ENCODE measurements at places on chromosomes 7 and 10. TPM values are rescaled to one million over a fixed set of nuclear protein-coding genes. Genes with fewer than 3 reads are reported as not detected.

DNA sequence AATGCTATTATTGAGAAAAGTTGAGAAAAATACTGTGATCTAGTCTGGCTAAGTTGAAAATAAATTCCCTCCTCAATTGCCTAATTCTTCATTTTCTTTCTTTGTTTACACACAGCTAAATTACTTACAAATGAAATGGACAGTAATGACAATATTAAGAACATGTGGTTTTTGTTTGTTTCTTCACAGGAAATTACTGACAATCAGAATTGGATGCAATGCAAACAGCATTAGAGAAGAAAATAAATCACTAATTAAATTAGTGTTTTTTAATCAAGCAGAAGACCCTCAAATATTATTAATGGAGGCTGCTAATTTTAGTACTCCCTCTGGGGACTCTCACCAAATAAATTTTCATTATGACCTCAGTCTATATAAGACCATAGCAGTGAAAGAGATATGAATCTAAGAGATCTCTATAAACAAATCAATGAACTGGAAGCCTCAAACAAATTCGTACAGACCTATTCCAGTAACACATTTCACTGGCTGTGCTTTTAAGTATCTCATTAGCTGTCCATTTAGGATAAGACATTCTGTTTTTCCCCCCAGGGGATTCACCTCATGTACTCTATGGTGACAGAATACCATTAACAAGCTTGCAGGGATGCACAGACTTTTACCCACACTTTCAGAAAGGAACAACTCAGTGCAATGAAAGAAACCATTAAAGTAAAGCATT, 202.0 kb upstream of the DGKB start:
- no peak for DNase-seq

DNA sequence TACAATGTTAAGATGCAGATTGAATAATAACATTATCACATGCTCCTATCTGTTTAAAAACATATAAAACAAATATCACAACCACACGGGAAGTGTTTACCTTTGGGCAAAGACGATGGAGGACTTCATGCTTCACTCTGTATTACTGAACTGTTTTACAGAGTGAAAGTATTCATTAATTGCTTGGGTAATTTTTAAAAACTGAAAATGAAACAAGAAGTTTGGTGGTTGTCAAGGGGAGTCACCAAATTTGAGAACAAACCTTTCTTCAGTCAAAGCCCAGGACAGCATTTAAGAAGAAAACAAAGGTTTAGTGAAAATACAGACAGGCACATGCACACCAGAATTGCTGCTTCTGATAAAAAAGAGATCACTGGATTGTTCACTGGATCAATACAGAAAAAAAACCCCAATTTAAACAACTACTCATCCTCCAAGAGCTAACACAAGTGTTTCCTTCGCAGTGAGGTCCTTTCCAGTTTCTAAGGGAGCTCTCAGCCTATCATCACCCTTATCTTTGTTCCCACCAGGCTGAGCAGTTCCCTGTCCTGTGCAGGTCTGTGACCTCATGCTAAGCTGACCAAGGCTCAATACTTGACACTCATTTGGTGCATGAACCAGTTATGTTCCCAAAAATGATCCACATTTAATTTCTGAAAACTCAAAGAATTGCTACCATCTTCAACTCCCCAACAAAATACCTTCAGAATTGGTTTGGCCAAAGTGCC, 8.8 kb downstream of the PARP12 start:
- DNase-seq, result no peak

- DNase-seq, result no peak
Observed at GRCh38 chr7:93036807-93037206, 81.0 kb downstream of the SAMD9 start.

- no peak for DNase-seq
Observed at GRCh38 chr7:137305901-137306621, 37.5 kb downstream of the PTN start.

Gene DMTF1
- total RNA-seq, result 6.4 TPM

DNA sequence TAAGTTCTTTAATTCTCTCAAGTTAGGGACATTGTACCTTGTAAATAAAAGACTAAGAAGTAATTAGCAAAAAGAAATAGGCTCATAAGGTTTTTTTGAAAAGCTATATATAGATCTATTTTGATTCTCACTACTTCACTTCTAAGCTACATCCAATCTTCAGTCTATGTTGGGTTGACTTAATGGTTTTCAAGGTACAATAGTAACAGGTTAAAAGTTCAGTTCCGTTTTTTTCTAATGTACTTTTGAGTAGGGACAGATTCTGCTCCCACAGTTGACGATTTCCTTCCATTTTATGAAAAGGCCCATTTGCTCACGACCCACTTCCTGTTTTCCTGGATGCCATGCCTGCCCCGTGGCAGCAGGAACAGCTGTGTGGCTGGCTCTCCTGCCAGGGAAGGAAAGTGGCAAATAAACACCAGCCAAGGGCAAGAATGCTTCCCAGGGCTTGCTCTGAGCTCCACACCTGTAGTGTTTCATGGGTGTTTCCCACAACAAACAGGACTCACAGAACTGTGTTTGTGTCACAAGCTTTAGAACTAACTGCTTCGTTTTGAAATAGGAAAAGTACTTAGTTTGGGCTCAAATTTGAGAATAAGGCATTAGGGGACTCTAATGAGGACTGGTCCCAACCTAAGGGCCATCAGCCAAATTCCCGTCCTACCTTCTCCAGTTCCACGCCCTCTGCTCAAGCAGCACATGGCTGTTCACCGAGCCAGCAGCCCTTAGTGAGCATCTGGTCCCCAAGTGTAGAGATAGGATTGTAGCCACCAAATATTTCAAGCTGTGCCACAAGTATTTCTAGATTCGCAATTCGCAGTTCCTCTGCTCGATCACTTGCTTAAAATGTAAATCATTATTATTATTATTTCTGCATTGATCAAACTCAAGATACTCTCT, 240.7 kb downstream of the COBL start:
- DNase-seq, result no peak

Gene ASB10
- total RNA-seq, result not detected

- no peak for DNase-seq
Observed at GRCh38 chr7:142414135-142414534, 156.3 kb upstream of the PRSS58 start.

DNA sequence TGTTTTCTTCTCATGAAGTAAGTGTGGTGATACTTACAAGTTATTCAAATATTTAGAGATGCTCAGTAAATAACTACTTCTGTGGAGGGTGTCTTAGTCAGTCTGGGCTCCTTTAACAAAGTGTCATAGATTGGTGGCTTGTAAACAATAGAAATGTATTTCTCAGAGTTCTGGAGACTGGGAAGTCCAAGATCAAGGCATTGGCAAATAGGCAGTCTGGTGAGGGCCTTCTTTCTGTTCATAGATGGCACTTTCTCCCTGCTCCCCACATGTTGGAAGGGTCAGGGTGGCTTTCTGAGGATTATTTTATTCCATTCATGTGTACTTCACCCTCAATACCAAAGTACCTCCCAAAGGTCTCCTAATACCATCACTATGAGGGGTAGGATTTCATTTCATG, 18.4 kb downstream of the RPA3 start:
- DNase-seq, result no peak

DNA sequence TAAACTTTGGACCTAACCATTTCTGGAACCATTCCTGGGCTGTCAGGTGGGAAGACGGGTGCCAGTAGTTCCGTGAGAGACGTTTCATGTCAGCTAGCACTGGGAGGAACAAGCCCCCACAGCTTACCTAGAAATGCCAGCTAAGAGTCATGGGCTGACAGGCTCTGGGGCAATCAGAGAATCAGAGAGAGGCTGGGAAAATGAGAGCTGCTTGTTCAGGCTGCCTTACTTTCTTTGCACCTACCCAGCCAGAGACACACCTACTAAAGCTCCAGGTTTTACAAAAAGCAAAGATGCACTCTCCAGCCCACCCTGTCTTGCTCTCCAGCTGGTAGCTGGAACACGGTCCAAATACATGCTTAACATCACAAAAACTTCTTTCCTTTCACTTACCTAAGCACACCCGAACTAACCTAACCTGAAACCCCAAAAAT, 688 bp downstream of the PTN start:
- no peak for DNase-seq

- DNase-seq, result no peak
Observed at GRCh38 chr10:82683945-82684344, 809.0 kb downstream of the NRG3 start.

- DNase-seq, result no peak
Observed at GRCh38 chr10:16363741-16364140, 73.1 kb upstream of the PTER start.

Gene TMEM270
- total RNA-seq, result not detected

Gene NPTX2
- 40.5 TPM for total RNA-seq

GRCh38 chr7:7972922-7973594, 4.5 kb downstream of the GLCCI1 start:
- no peak for DNase-seq

Gene DYDC1
- not detected for total RNA-seq

DNA sequence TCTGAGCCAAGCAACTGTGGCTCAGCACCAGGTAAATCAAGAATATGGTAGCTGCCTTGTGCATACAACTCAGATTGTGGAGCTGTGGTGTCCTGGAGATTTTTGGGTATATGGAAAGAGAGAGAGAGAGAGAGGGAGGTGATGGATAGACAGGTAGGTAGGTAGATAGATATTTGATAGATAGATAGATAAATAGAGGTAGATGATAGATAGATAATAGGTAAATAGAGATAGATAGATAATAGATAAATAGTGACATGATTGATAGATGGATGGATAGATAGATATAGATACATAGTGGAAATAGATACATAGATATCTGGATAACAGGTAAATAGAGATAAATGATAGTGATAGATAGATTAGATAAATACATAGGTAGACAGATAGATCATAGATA, 206.3 kb downstream of the KLF6 start:
- DNase-seq, result no peak

Gene GOLGA7B
- total RNA-seq, result 5.1 TPM

Gene CREB3L2
- 3.5 TPM for total RNA-seq

- peak; percentile 69 for DNase-seq
Observed at GRCh38 chr10:133318494-133319127, 9.9 kb downstream of the ZNF511 start.

GRCh38 chr7:116621649-116622048, 50.3 kb upstream of the MET start:
- no peak for DNase-seq

DNA sequence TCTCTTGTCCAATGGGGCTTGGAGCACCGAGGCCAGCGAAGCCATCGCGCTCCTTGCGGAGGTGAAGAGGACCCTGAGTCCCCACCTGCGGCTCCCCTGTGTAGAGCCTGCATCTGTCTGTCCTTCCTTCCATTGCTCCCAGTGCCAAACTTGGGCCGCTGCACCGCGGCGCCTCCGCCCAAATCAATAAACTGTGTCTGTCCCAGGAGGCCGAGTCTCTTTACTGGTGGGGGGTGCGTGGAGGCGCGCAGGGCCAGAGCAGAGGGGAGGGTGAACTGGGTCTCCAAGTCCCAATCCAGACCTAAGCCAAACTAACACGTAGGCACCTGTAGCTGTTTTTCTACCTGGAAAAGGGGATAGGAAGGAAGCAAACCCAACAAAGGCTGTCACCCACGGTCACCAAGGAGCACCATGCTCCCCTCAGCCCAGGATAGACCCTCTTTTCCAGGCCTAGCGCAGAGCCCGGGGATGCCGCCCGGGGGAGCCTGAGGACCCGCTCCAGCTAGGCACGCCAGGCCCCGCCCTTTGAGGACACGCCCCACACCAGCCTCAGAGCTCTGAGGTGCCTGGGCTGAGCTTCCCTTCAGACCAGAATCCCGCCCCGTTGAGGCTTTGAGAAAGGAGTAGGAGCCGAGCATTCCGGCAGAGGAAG, 1.2 kb upstream of the CHAT start:
- no peak for DNase-seq

- DNase-seq, result no peak
Observed at GRCh38 chr10:132172091-132173066, 14.4 kb upstream of the DPYSL4 start.

GRCh38 chr7:93365341-93365740, 133.2 kb downstream of the VPS50 start:
- DNase-seq, result no peak

DNA sequence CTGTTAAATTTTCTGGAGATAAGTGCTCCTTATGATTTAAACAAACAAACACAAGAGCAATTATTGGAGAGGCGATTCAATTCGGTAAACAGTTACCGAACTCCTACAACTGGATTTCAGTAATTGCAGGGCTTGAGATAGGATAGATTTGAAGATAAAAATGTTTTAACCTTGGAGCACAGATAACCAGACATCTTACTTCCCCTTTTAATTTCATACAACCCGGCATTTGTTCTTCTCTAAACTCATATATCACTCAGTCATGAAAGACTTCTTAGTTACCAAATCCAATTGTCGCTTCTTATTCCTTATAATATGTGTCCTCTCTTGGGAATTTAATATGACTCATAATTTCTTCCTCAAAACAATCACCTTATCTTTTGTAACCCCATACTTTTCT, 235.9 kb upstream of the CSTF2T start:
- no peak for DNase-seq

DNA sequence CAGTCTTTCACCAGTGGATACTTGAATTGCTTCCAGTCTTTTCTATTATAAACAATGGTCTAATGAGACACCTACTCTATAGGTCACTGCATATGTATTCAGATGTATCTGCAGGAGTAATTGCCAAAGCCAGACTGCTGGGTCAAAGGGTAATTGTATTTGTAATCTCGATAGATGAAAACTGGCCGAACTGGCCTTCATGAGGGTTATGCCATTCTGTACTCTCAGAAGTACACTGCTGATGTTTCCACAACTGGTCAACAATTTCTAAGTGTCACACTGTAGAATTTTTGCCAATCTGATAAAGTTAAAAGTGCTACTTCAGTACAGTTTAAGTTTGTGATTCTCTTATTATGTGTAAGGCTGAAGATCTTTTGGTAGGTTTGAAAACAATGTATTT, 64.6 kb downstream of the JAZF1 start:
- DNase-seq, result no peak

Gene ZNF503
- 11.6 TPM for total RNA-seq

GRCh38 chr7:37495574-37496184, 47.0 kb upstream of the ELMO1 start:
- DNase-seq, result no peak

GRCh38 chr10:74055383-74056049, 57.6 kb downstream of the VCL start:
- DNase-seq, result peak; percentile 44

DNA sequence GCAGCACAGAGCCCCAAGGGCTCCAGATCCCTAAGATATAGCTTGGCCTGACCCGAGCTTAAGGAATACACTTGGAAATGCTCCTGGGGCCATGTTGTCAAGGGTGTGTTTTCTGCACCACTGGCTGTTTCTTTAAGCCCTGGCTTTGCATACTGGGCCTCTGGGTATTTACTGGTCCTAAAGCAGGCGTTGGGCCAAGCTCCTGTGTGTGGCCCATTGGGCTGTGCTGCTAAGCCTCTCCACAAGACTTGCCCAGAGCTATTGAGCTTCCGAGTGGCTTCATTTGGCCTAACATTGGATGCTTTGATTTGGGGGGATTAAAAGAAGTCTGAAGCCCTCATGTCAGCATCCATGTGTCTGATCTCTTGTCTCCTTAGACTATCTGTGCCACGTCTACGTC, 5.2 kb downstream of the YKT6 start:
- DNase-seq, result no peak

GRCh38 chr7:17021205-17021604, 139.4 kb upstream of the AGR3 start:
- DNase-seq, result no peak

All from Caki2 (cell line).